Astrocyte of the spinal cord (primary cell): ENCODE measurements at places on chromosomes 7 and 10.
A peak's percentile ranks its signal among the peaks of the same experiment; 100 is the strongest.

DNA sequence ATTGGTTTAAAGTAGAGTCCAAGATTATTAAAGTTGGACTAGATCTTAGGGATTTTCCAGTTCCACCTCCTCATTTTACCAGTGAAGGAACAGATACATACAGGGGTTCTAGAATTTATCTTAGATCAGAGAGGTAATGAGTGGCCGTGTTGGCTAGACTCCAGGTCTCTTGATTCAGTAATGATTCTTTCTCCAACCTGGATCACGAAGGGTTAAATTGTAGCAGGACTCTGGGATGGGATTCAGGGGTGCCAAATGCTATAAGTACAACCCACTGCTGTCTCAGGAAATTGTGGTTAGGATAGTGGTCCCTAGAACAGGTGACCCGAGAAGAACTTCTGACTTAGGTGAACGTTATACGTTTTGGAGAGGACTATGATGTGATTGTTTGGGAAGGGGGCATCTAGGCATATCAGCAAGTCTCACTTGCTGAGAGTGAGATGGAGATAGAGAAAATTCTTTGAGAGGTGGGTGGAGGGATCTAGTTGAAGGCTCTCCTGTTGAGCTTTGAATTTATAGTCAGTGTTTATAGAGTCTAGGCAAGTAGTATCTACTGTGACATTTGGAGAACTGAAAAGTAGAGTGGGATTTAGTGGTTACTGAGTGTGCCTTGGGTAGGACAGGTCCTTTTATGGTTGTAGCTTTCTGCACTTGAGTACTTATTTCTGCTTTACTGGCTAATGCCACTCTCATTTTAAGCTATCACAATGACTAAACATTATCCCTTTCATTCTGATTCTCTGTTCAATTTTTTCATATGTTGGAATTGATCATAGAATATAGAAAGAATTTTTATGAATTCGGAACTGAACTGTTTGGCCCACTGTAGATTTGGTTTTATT is 58.3 kb downstream of the ST7 start:
- no peak for DNase-seq

DNA sequence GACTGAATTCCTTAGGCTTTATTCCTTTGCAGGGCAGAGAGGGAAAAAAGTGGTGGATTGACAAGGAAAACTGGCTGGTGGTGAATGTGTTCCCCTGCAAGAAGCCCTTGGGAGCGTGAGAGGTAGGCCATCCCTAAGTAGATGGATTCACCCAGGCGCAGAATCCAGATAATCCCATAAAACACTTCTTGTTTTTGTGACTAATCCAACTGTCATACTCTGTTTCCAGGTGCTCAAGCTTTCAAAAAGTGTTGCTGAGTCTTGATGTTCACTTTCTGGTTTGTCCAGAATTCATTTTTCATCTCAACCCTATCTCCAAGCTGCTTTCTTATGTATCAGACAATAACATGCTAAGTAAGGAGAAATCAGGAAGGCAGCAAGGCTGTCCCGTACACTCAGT is 250.8 kb upstream of the HABP2 start:
- no peak for DNase-seq

GRCh38 chr7:142323706-142324105 is 65.8 kb upstream of the PRSS58 start:
- no peak for DNase-seq

- no peak for DNase-seq
Measured at GRCh38 chr7:159112136-159113011, 32.3 kb downstream of the VIPR2 start.

DNA sequence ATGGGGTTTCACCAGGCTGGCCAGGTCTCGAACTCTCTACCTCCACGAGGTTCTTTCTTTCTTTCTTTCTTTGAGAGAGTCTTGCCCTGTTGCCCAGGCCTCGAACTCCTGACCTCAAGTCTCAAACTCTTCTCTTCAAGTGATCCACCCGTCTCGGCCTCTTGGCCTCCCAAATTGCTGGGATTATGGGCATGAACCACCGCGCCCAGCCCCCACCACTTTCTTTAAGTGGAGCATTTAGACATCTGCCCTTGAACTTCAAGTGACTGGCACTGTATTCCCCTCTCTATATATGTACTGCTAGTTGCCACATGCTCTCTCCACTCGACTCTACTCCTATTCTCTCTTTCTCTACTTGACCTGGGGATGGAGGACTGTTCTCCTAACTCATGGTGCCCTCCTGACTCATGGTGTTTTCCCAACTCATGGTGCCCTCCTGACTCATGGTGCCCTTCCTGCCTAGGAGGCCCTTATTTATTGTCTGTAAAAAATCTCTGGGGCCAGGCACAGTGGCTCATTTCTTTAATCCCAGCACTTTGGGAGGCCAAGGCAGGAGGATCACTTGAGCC is 19.3 kb upstream of the ACHE start:
- DNase-seq, result no peak

DNA sequence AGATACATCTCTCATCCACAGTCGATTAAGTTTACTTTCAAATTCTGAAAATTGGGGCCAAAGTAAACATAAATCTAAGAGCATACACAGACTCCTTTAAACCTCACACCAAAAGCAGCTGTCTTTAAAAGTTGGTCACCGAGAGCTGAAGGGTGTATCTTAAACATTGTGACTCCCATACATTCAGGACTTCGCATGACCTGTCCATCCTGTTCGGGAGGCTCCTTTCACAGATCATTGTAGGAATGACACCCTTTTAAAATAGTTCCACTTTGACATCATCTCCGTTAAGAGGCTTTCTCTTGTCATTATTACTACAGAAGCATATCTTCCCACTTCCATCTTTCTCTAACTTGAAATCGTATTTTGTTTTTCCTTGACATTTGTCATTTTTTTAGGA is 440.0 kb downstream of the DNAJB9 start:
- no peak for DNase-seq

GRCh38 chr7:80611779-80612178 is 26.7 kb upstream of the CD36 start:
- DNase-seq, result peak; percentile 89

GRCh38 chr10:104109908-104110662 is 11.9 kb upstream of the SFR1 start:
- DNase-seq, result peak; percentile 71

DNA sequence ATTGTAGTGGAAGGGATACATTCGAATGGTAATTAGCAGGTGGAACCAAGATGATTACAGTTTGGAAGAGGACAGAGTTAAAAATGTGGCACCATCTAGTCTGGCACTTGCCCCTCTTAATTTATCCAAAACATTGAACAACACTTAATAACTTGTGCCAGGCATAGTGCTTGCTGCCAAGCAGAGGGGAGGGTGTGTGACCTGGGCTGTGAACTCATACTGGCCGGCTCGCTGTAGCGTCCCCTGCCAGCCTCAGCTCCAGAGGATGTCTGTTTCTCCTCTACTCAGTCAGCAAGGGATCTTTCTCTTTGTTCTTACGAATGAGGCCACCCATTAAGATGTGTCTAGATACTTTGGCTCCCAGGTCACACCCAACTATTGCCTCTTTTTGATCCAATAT is 179.4 kb upstream of the INHBA start:
- DNase-seq, result no peak

- no peak for DNase-seq
Measured at GRCh38 chr10:14801723-14802122, 27.0 kb upstream of the FAM107B start.

- DNase-seq, result peak; percentile 48
Measured at GRCh38 chr7:130242198-130243014, 24.3 kb upstream of the CPA2 start.

DNA sequence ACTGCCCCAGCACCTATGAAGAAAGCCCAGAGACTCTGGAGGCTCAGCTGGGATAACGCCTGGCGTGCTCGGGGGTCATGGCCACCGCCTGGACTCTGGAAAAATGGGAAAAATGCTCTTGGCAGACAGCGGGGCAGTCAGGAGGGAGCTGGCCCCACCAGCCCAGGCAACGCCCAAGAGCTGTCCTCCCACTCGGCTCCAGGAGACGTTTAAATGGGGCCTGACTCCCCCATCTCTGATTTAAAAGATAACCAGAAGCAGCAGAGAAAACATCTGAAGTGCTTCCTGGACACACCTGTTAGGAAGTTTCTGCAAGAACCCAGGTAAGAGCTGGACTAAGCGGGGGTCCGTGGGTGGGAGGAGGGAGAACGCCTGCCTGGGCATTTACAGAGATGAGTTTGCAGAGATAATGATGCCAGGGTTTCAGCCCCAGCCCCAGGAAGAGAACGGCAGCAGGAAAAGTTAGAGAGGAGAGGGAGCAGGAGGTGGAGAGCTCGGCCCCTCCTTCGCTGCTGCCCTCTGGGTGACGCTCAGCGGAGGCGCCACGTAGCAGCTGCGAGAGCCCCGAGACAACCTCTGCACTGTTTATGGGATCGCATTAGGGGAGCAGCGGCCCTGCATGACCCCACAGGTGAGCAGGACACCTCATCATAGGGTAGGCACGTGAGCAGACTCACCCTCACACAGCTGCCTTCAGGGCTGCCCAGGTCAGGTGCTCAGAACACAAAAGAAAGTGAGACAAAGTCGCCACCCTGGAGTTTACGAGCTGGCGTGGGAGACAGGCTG is 83.5 kb upstream of the INSIG1 start:
- no peak for DNase-seq

DNA sequence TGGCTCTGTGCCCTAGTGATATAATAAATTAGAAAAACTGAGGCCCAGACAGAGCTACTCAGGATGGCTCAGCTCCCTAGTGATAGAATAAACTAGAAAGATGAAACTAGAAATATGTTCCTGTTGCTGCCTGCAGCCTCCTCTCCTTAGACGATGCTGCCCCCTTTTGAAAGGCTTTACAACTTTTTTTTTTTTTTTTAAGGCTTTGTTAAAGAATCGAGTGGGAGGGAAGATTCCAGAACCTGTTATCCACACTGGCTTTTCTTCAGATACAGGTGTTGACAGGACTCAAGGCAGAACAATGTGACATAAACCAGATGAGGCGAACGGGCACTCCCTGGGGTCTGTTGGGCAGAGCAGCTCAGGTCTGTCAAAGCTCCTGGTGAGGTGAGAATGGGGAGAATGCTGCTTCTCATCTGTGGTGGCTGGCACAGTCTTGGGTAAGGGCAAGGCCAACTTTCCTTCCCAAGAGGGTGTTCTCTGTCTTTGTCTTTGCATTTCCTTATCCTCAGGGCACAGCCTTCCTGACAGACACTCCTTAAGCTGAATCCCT is 175.1 kb downstream of the COBL start:
- peak; percentile 60 for DNase-seq

DNA sequence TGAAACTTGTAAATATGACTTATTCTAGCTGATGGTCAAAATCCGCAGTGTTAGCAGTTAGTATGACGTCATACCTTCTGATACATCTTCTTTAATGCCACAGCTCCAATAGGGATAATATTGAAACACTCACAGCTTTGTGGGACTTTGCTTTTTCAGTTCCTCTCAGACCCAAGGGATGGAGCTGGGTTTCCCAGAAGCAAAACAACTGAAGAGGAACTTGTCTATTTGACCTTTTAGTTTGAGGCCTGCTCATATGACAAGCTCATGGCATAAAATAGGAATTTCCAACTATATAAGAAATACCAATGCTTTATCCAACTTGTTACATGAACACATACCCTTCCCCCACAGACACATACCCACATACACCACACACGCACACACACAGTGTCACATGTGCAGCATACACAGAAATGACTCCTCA is 31.6 kb upstream of the C10orf67 start:
- no peak for DNase-seq

GRCh38 chr10:71644307-71645180 is 75.0 kb downstream of the C10orf105 start:
- DNase-seq, result no peak

DNA sequence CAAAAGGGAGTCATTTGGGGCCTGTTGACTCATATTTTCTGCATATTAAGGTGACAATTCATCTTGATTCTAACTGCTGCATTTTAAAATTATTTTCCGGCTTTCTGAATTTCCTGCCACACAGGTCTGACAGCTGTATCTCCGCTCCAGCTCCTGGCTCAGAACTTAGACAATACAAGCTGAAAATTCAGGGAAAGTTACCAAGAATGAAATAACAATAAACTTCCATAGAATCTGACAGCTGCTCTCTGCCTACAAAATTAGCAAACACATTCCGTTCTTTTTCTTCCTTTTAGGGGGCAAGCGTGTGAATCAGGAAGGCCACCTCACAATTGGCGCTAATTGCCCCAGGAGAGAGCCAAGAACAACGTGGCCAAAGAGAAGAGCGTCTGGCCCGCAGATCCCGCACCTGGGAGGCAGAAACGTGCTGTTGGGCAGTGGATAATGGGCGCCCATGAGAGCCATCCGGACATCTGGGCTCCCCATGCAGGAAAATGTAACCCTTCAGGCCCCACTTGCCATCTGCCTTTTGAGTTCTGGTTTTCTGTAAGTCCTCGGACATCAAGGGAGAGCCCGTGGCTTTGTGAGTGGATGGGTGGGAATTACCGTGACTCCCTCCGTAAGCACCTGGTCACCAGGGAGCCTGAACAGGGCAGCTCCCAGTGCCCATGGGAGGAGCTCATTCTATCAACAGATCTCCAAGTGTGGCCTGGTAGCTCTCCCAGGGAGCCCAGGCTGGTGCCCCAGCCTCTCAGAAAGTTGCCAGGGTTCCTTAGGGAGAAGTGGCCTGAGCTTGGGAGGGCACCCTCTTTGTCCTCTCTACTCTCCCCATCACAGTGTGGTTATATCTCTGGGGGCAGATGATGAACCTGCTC is 5.0 kb downstream of the CLRN3 start:
- DNase-seq, result no peak

GRCh38 chr7:128236924-128237586 is 4.0 kb upstream of the LEP start:
- DNase-seq, result peak; percentile 52

DNA sequence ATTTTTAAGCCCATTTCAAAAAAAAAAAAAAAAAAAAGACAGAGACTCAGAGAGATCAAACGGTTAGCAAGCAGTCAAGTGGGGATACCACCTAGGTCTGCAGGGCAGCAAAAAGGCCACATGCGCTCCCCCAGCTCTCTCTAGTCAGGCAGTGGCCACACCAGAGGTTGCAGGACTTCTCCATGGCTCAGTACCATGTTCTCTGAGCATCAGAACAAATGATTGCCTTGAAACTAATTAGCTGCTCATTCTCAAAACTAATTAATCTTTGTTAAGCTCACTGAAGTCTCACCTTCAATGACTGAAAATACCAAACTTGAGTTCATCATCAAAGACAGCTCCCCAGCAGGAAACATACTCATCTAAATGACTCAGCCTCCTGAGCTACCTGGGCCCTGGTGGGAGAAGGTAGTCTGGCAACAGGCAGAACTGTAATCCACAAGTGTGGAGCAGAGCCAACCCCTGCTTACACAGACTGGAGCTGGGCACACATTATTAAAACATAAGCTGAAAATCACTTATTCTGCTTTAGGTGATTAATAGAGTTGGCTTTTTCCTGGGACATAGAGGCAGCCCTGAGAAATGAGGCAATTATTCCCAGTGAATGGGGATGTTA is 319.6 kb downstream of the GRID1 start:
- no peak for DNase-seq

- peak; percentile 62 for DNase-seq
Measured at GRCh38 chr10:84493951-84494848, 165.8 kb downstream of the CCSER2 start.

- no peak for DNase-seq
Measured at GRCh38 chr10:28849309-28849708, 172.0 kb downstream of the BAMBI start.
